ENCODE measurements at places on chromosomes 2 and 18. TPM values are rescaled to one million over a fixed set of nuclear protein-coding genes. Genes with fewer than 3 reads are reported as not detected.

- no peak for DNase-seq
Observed at GRCh38 chr18:2538236-2538635, 33.1 kb downstream of the METTL4 start.

DNA sequence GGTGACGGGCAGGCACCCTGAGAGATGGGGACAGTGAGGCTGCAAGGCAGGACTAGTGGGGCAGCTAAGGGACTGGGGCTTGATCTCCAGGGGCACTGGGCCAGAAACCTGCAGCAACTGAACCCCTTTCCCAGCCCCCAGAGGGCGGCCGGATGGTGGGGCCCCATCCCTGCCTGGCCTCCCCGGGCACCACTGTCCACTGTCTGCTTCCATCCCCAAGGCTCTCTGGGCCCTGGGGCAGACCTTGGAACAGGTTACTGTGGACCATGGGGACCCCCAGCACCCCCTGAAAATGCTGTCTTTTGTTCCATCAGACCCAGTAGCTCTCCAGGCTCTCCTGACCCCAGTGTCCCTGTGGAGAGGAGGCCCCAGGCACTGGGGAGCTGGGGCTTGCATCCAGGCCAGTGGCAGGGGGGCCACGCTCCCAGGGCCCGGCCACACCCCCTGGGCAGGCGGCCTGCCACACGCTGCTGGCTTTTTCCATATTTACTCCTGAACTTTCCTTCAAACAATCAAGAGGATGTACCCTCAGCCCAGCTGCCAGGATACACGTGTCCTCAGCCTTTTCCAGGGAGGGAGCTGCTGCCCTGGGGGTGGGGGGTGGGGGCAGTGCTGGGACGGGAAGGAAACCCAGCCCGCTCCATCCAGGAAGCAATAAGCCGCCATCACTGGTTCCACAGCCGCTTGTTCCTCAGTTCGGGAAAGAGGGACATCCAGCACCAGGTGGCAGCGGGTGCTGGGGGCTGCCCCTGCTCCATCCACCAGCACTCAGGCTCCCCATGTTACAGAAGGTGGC is 102.3 kb upstream of the ODC1 start:
- DNase-seq = no peak

GRCh38 chr18:42271647-42272414 is 316.8 kb downstream of the PIK3C3 start:
- DNase-seq = no peak

GRCh38 chr2:154670083-154670482 is 28.4 kb upstream of the KCNJ3 start:
- DNase-seq = no peak

- no peak for DNase-seq
Observed at GRCh38 chr2:215572341-215572848, 136.5 kb upstream of the FN1 start.

- DNase-seq = peak; percentile 34
Observed at GRCh38 chr2:28868611-28869010, 1.5 kb downstream of the TRMT61B start.

DNA sequence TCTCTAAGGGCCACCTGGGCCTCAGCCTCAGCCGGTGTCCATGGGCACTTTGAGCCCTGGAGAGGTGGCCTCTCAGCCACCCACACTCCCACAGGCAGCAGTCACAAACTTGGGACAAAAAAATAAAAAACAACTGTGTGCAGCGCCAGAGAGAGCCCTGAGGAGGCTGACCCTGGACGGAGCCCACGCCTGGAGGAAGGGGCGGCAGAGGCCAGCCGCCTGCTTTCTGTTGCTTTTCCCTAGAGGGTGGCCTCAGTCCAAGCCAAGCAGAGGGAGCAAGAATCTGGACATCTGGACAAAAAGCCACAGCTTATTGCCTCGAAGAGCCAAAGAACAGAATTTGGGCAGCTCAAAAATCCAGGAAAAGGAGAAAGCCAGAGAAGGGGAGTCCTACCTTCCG is 43.3 kb upstream of the LDLRAD4 start:
- no peak for DNase-seq

GRCh38 chr2:205352593-205352992 is 329.7 kb upstream of the NRP2 start:
- DNase-seq = no peak

DNA sequence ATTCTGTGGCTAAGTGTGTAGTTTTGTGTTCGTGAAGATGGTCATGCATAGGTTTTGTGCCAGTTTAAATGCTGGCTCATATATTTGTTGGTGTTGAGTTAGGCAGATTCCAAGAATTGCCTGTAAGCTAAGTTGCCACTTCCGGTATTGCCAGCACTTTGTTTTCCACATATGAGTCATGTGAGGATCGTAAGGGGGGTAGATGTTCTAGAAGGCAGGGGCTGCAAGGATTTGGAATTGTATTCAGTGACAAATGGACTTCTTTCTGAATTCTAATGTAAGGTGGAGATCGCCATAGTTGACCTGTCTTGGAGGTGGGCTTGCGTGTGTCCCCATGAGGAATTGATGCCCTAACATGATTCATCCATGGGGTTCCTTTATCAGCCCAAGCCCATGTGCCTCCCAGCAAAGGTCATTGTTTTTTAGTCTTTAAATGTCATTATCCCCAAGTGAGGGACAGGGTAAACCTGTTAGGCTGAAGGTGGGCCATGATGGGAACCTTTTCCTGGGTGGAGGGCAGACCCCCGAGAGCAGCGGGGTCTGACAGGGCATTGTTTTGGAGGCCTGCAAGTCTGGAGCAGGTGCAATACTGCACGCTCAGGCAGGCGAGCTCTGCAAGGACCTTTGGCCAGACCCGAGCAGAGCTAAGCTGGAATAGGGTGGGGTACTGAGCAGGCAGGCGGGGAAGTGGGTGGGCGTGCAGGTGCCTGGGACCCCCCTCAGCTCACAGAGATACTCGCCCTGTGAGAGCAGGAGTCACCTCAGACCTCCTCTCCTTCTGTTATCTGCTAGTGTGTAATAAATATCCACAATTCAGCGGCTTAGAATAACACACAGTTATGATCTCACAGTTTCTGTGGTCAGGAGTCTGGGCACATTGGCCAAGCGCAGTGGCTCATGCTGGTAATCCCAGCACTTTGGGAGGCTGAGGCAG is 77.4 kb downstream of the LRRFIP1 start:
- no peak for DNase-seq

DNA sequence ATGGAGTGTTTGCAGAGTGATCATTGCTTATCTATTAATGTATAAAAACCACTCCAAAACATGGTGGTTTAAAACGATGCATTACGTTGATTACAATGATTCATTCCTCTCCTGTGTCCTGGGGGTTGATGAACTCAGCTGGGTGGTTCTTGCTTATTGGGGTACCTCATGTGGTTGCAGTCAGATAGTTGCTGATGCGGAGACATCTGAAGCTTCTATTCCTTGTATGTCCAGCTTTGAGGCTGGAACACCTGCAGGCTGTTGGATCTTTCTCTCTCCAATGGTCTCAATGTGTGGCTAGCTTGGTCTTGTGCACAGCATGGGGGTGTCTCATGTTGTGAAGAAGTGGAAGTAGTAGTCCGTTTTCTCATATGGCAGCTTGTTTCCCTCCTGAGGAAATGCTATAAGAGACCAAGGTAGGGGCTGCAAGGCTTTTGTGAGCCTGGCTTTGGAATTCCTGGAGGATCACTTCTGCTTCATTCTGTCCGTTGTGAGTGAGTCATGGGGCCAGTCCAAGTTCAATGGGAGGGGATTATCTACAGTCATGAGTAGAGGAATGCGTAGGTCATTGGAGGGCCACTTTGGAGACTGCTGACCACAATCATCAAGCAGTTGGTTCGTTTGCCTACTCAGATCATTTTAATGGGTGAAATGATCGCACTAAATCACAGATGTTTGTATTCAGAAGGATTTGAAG is 601.0 kb downstream of the SLC4A3 start:
- DNase-seq = no peak

DNA sequence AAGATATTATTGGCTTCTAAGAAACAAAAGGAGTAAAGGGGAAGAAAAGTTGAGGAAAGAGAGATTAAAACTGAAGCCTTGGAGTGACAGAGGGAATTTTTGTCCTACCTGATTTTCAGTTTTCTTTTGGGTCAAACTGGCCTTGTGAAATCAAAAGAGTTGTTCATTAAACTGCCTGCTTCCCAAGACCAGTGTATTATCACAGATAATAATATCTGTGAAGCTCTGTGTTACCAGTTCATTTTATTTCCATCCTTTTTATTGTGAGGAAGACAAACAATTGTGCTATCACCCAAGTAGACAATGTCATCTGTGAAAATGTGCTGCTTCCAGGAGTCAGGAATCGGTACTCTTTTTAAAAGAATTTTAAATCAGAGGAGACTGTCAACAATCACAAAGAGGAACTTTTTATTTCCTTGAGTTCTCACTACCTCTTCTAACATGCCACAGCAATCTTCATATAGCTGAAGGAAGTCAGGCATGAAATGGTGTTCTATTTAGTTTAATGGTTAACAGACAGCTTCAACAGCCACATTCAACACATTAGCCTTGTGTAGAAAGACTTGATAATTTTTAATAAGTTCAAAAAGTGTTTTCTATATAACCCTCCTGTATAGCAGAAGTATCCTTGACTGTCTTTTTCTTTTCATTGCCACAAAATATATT is 554.8 kb downstream of the PIK3C3 start:
- no peak for DNase-seq

GRCh38 chr2:7572450-7572849 is 655.2 kb downstream of the RNF144A start:
- DNase-seq = peak; percentile 33

- no peak for DNase-seq
Observed at GRCh38 chr18:31294199-31294747, 23.7 kb upstream of the DSG1 start.

GRCh38 chr2:28869494-28870145 is 489 bp downstream of the TRMT61B start:
- DNase-seq = peak; percentile 17

DNA sequence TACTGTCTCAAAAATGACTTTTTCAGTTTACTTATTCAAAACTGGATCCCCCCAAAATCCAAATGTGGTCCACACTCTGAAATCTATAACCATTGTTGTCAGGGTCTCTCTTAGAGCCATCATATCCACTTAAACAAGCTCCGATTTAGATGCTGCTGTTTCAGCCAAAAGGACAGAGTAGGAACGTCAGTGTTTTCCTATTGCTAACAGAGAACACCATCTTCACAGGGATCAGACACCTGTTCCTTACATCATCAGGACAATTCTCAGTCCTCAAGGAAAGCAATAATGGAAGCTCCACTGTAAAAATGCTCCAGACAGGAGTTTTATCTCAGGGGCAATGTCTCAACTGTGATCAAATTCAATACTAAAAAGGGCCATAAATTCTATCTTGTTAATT is 155.4 kb downstream of the STK39 start:
- no peak for DNase-seq

CAPN14 gene
- 0.04 TPM for total RNA-seq

CYTIP gene
- 0.54 TPM for total RNA-seq

FBXO36 gene
- 13.1 TPM for total RNA-seq

ITGA4 gene
- 8.2 TPM for total RNA-seq

HOXD1 gene
- total RNA-seq = not detected

CACNB4 gene
- 14.2 TPM for total RNA-seq
